Putamen (tissue), 1 donor: ENCODE measurements at places on chromosomes 13 and 19.

GRCh38 chr13:109606520-109606919 lies 179.9 kb downstream of the IRS2 start:
- DNase-seq, result no peak

DNA sequence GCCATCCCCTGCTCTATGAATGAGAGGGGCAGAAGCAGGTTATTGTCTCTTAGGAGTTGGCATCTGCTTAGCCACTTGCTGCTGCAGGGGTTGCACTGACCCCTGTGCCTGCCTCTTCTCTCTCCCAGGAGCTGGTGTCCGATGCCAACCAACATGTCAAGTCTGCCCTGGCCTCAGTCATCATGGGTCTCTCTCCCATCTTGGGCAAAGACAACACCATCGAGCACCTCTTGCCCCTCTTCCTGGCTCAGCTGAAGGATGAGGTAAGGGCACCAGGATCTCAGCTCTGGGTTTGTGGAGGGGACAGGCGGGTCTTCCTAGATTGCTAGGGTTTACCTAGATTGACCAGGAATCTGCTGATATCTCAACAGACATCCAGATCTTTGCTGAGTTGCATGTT lies 26.5 kb downstream of the PPP2R1A start:
- DNase-seq, result no peak

DNA sequence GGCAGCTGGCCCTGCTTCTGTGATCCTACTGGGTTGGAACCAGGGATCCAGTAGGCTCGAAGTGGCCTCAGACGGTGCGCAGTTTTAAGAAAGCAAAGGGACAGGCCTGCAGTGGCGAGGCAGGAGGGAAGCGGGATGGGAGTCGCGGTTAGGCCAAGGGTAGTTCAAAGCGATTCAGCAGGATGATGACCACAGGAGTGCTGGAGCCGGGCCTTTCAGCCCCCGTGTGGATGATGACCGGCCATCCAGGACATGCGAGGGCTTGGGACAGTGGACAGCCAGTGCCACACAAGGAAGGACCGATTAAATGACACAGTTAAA lies 854 bp downstream of the RNASEH2B start:
- DNase-seq, result no peak

- no peak for DNase-seq
Observed at GRCh38 chr19:18533058-18533457, 10.3 kb downstream of the FKBP8 start.

DNA sequence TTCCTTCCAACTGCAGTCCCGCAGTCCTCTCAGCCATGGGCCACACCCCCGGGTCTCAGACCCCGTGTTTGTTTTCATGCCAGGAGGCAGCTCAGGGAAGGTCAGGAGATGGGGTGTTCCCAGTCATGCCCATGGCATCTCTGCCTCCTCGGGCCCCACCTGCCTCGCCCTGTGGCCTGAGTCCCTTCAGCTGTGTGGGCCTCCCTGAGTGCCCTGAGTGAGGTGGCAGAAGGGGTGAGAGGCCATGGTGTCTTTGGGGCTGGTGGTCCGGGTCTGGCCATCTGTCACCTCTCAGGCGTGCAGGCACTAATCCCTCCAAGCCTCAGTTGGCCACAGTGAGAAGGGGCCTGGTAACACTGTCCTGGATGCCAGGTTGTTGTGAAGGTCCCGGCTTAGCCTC lies 10.9 kb upstream of the KDM4B start:
- DNase-seq, result no peak

DNA sequence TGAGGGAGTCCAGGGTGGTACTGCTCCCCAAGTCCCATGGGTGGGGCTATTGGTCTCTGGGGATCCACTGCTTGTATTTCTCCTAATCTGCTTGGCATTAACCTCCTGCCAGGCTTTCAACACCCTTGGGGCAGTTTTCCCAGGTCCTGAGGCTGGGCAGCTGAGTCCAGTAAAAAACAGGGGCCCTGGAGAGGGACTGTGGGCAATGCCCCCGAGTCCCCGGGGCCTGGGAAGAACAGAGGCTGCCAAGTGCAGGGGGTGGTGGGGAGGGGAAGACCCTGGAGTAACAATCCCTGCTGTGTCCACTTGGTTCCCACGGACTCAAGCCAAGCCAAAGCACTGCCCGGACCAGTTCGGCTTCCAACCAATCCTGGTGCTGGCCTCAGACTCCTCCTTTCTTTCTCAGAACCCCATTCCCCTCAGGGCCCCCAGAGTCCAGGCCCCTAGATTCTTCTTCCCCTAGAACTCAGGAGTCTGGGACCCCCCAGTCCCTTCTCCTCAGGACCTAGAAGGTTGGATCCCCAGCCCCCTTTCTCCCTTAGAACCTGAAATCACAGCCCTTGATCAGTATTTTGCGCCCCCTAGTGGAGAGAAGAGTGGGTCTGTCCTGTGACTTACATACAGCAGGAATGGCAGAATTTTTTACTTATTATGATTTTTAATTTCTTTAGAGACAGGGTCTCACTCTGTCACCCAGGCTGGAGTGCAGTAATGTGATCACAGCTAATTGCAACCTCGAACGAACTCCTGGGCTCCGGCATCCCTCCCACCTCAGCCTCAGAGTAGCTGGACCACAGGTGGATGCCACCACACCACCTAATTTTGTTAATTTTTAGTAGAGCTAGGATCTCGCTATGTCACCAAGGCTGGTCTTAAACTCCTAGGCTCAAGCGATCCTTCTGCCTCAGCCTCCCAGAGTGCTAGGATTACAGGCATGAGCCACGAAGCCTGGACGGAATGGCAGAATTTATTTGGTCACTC lies 3.7 kb upstream of the CLPTM1 start:
- DNase-seq, result peak; percentile 83

DNA sequence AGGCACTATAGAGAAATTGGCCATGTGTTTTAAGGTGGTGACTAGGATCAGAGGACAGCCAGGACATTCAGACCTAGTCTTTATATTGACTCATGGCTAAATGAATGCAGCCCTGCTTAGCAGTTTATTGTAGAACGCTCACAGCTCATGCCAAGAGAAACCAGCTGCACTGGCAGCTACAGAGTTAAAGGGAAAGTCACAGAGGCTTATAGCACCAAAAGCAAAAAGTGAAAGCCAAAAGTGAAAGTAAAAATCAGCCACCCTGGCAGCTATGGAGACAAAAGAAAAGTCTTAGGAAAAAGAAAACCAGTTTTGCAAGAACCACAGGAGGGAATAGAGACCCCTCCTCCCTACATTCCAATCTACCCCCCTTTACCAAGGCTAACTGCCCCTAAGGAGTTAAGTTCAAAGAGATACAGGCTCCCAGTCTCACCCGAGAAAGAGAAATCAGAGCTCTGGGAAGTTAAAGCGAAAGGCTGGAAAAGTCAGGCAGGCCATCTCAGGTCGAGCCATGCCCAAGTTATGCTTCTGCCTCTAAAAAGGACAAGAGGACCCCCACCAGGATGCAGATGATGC lies 99.0 kb downstream of the ZNF429 start:
- DNase-seq, result no peak

- no peak for DNase-seq
Observed at GRCh38 chr19:31307071-31307669, 42.1 kb downstream of the TSHZ3 start.

DNA sequence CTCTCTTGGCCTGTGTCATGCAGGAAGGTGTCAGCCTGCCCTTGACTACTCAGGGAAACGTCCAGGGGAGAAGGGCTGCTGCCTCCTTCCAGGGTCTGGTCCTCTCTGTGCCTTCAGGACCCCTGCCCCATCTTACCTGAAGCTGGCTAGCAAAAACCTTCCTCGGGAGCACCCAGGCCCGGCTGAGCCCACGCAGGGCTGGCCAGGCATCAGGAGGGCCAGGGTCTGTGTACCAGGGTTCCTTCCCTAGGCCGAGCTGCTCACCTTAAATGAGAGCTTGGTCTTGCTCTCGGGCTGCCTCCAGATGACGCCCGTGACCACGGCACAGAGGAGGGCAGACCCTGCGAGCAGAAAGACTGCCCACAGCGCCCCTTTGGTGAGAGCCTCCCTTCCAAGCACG lies 78.6 kb downstream of the SLC7A1 start:
- no peak for DNase-seq

GRCh38 chr19:34104557-34104956 lies 67.7 kb upstream of the LSM14A start:
- DNase-seq, result no peak

GRCh38 chr13:35648201-35648600 lies 171.7 kb upstream of the MAB21L1 start:
- no peak for DNase-seq

GRCh38 chr13:35475960-35476943 lies at the start of gene MAB21L1:
TSS of gene MAB21L1 (minus strand) at chr13:35476689. CDS start at chr13:35476138, 551 bp downstream.
- no peak for DNase-seq

DNA sequence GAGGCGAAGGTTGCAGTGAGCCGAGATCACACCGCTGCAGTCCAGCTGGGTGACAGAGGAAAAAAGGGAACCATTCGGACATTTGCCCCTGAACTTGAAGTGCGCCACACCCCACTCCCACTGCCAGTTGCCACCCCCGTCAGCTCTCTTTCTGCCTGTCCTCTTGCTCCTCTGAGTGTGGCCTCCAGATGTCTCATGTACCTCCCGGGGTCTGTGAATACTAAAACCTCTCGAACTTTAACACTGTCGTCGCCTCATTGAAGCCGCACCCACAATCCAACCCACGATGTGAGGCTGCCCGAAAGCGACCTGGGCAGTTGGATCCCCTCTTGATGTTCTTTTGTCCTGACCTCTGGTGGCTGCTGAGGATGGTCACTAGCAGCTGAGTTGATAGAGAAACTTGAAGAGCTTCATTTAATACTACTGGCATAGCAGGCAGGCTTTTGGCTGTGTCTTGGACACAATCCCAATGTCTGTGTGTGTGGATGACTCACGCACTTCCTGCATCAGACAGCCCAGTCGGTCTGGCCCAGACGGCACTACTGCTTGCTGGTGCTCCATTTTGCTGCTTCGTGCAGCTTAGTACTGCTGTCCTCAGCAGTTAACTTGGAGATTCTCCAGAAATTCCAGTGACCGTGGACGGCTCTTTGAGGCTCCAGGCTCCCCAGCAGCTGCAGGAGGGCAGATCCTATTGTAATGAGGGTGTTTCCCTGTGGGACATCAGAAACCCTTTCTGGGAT lies 4.2 kb downstream of the FPR3 start:
- DNase-seq, result peak; percentile 43

- no peak for DNase-seq
Observed at GRCh38 chr13:74256969-74257368, 122.8 kb upstream of the KLF12 start.

GRCh38 chr19:46970815-46971214 lies 48.8 kb upstream of the NPAS1 start:
- no peak for DNase-seq

- DNase-seq, result peak; percentile 83
Observed at GRCh38 chr13:101272886-101273285, 143.4 kb downstream of the NALCN start.

DNA sequence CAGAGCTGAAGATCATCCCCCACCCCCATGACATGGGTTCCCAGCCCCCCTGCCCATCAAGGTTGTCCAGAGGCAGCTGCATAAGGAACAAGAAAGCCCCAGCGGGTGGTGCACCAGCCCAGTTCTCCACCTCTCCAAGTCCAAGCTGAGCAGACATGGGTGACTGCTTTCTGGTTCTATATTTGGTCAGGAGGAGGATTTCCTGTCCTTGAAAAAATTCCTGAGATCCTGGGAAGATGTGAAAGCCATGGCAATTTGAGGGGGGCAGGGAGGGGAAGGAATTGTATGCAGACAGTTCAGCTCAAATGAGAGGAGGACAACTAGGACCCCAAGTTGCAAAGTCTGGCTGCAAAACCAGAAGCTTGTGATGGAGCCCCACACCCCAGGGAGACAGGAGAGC lies 55.4 kb upstream of the ADGRE5 start:
- DNase-seq, result no peak

DNA sequence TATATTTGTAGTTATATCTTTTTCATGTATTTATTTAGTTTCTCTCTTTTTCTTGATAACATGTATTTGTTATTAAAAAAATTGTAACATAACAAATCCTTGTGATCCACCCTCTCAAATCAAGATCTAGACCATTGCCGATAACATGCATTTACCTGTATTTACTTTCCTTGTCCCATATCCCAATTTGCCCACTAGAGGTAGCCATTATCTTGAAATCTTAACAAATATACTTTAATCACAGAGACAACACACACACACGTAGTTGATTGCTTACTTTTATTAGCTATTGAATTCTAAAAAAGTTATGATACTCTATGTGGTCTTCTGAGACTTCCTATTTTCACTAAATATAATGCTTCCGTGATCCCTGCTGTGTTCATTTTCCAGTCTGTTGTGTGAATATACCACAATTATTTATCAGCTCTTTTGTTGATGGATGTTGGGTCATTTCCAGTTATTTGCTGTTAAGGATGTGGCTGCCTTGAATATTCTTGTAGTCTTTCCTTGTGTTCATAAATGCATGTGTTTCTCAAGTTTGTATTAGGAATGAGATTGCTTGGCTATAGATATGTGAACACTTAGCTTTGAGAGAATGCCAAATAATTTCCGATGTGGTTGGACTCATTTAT lies 31.3 kb upstream of the ZMYM2 start:
- no peak for DNase-seq

GRCh38 chr13:113581871-113582270 lies 2.7 kb upstream of the TFDP1 start:
- DNase-seq, result no peak

DNA sequence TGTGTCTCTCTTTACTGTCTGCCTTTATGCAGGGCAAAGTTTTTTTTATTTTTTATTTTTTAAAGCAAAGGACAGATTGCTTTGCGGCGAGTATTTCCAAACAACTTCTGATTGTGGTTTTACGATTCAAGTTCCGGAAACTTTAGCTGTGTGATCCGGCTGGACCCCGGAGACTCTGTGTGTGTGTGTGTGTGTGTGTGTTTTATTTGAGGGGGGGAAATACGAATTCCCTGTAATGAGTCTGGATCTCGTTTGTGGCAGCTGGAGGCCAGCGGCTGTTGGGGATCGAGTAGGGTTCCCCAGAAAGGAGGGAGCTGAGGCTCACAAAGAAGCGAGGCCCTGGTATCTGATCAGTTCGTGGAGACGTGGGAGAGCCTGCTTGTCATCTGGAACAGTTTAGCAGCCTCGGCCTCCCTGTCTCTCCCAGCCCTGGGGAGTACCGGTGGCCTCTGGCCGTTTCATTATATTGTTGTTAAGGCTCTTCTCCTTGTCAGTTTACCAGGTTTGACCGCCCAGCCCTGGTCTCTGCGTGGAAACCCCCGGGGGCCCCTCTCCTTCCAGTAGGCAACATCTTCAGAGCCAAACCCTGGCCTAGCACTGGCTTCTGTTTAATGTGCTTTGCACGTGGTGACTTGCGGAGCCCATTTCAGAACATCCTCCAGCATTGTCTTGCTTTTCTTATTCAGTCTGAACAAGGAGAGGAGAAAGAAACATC lies 1.3 kb downstream of the FARP1 start:
- no peak for DNase-seq

- DNase-seq, result no peak
Observed at GRCh38 chr19:43913383-43913782, 21.7 kb downstream of the ZNF45 start.

- no peak for DNase-seq
Observed at GRCh38 chr19:16051254-16052025, 24.9 kb upstream of the TPM4 start.

DNA sequence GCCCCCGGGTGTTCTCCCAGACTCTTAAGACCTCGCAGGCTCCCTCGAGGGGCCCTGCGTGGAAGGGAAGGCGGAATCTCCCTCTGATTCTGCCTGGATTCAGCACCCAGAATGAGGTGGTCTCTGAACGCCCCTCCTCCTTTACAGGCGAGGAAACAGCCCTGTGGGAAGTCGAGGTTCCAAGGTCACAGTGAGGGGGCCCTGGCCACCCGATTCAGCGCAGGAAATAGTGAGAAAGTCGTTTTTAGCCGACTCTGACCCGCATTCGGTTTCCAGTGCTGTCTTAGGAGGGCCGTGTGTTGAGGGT lies 1.1 kb downstream of the BSG start:
- DNase-seq, result no peak
